ENCODE measurements at places on chromosomes 16 and 17.

GRCh38 chr16:8998108-8998507 lies 34.4 kb upstream of the USP7 start:
- DNase-seq, result no peak

DNA sequence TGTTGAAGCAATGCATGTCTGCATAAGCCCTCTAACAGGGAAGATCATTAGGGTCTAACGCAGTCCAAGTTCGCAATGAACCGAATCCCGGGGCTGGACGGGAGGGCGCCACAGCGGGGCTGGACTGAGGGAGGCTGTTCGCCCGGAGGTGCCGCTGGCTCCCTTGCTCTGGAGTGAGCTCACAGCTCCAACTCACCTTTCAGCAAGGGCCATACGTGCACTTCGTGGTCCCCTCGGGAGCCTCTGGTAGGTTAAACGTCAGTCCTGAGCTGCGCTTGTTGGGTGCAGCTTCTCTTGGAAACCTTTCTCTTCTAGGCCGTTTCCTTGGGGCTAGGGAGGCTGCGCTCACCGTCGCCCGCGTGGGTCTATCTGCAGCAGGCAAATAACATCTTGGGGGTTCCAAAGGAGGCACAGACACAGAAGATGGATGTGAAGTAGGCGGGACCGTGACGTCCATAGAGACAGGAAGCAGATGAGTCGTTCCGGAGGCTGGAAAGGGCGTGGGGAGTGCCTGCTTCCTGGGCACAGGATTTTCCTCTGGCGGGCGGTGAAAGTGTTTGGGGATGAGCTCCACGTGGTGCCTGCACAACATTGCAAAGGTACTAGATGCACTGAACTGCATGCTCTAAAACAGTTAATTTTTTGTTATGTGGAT lies 21.9 kb downstream of the ATP2C2 start:
- no peak for DNase-seq

- DNase-seq, result no peak
Measured at GRCh38 chr17:50800196-50800700, 32.9 kb upstream of the ANKRD40CL start.

GRCh38 chr17:29068818-29069217 lies 25.9 kb downstream of the PIPOX start:
- no peak for DNase-seq

GRCh38 chr17:82832881-82833475 lies 6.8 kb downstream of the ZNF750 start:
- no peak for DNase-seq

- peak; percentile 56 for DNase-seq
Measured at GRCh38 chr17:879546-880442, 97.6 kb downstream of the MRM3 start.

- DNase-seq, result no peak
Measured at GRCh38 chr16:50182441-50182840, 29.3 kb downstream of the TENT4B start.

DNA sequence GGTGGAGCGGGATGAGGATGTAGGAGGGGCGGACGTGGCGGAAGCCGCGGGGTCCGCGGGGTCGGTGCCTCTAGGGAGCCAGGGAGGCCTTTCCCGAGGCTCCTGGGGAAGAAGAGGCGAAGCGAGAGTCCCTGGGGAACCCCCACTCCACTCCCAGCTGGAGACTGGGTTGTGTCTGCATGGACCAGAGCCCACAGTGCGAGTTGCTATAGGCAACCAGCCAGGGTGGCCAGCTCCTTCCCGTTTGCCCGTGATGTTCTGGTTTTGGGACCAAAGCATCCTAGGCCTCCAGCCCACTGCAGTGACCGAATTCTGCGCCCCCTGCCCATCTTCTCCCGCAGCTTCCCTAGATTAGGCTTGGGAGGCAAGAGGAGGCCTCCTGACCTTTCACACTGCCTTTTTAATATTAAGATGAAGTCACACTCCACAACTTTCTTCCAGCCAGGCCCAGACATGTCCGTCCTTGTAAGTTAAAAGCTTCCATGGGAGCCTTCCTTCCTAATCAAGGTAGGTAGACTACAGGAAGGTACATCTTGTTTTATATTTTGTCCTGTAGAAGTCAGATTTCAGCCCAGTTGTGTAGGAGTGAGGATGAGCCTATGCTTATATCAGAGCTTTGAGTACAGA lies 469 bp downstream of the AMZ2 start:
- no peak for DNase-seq

- DNase-seq, result no peak
Measured at GRCh38 chr16:22093996-22094395, 1.7 kb downstream of the VWA3A start.

GRCh38 chr17:28221751-28222414 lies 97.1 kb upstream of the TMEM97 start:
- DNase-seq, result no peak

DNA sequence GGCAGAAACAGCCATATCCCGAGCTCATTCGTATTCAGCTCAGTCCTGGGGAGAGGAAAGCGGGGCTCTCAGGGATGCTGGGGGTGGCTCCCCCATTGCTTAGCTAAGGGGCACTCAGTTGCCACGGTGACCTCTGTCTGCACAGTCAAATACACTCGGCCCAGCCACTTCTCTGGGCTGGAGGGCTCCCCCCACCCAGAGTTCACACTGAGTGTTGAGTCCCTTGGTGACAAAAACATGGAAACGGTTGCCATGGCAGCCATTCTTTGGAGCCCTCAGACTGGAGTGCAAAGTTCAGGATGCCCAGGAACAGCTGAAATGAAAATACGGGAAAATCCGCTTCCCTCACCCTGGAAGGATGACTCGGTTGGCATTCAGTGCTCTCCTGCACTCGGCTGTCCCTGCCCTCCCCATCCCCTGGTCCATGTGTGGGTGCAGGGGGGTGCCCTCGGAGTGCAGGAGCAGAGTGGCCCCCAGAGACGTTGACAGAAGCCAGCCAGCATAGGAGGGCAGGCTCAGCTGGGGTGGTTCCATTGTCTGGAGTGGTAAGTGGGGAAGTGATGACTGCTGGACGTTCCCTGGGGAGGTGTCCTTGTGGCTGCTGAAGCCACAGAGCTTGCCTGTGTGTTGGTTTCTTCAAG lies 216.5 kb downstream of the NTN1 start:
- DNase-seq, result no peak

DNA sequence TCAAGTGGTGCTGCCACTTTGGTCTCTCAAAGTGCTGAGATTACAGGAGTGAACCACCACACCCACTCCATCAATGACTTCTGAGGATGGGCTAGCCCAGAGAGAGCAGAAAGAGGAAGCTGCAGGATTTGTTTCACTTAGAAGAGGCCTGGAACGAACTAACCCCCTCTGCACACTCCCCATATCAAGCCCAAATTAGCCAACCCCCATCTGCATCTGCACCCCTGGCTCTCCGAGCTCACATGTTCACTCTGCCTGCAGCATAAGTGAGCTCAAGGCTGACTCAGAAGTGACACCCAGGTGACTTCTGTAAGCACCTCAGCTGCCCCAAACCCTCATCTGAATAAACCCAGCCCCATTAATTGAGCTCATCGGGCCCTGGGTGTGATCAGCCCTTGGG lies 4.8 kb downstream of the SCNN1G start:
- DNase-seq, result no peak

- DNase-seq, result no peak
Measured at GRCh38 chr16:56583351-56584168, 5.8 kb upstream of the MT3 start.

DNA sequence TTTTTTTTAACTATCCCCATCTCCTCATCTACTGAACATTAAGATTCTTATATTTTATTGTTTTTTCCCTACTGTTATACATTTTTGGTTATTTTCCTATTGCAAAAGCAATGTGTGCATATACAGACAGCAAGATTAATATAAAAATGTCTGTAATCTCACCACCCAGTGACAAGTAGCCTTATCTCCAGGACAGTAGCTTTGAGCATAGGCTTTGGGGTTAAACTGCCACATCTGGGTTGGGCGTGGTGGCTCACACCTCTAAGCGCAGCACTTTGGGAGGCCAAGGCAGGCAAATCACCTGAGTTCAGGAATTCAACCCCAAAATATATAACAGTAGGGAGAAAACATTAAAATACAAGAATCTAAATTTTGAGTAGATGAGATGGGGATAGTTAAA lies 27.4 kb upstream of the SSTR2 start:
- no peak for DNase-seq

- no peak for DNase-seq
Measured at GRCh38 chr17:57687642-57688041, 57.5 kb downstream of the CCDC182 start.

- no peak for DNase-seq
Measured at GRCh38 chr17:61161615-61162134, 238.0 kb upstream of the TBX2 start.

GRCh38 chr16:87826798-87827587 lies 42.3 kb downstream of the SLC7A5 start:
- no peak for DNase-seq

DNA sequence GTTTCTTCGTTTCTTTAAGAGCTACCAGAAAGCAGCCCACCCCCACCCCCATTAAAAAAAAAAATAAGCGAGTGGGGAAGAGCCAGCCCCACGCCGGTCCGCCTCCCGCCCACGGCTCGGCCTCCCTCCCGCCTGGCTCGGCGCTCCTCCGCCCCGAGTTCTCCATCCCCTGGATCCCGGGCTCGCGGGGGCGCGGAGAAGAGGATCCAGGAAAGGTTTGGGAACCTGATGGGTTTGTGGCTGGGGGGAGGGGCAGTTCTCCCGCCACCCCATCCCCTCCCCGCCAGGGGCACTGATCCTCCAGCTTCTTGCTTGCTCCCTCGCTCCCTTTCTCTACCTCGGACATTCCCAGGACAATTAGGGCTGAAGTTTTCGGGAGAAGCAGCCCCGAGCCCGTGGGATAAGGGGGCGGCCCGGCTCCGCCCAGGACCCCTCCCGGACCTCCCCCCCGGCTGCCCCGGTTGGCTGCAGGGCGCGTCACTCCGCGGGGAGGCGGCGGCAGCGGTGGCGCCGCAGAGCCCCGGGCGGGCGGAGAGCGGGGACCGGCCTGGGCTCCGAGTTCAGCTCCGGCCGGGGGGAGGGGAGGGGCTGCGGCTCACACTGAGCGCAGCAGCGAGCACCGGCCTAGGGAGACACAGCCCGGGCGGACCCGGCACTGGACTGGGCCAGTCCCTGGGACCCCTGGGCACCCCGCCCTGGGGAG lies 1.0 kb upstream of the SALL1 start:
- no peak for DNase-seq

DNA sequence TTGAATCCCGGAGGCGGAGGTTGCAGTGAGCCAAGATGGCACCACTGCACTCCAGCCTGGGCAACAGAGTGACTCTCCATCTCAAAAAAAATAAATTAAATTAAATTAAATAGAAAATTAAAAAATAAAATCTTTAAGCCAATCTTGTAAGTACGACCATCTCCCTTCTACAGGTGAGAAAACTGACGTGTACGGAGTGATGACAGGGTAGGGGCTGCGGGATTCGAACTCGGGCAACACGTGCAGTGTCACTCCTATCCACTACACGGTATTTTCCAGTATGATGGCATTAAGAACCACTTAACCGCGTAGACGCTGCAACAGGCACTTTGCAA lies 762 bp downstream of the WDR59 start:
- no peak for DNase-seq

DNA sequence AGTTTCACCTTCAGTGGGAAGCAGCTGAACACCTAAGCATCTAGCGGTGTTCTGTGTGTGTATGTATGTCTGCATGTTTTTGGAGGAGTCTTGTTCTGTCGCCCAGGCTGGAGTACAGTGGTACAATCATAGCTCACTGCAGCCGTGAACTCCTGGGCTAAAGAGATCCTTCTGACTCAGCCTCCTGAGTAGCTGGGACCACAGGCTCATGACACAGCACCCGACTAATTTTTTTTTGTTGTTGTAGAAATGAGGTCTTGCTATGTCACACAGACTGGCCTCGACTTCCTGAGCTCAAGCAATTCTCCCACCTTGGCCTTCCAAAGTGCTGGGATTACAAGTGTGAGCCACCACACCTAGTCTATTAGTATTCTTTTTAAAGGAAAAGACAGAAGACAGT lies 30.2 kb upstream of the FAAP100 start:
- DNase-seq, result no peak

GRCh38 chr17:13273806-13274205 lies 256.0 kb upstream of the ELAC2 start:
- no peak for DNase-seq

DNA sequence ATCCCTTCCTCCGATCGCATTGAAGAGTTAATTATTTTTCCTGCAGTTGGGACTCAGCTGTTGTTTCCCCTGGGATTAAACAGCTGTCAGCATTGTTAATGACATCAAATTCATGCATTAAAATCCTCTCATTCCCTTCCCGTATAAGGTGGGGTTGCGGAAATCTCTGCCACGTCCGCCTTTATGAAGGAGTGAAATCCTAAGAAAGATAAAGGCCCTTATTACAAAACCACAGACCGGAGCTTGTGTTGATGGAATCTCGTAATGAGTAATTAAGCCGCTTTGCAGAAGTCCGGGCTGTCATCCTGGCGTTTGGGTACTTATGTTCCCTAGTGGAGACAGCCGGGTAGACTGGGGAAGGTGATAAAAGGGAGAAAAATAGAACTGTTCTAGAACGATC lies 627.6 kb downstream of the MAF start:
- no peak for DNase-seq

GRCh38 chr17:14442798-14443528 lies 142.1 kb downstream of the HS3ST3B1 start:
- DNase-seq, result no peak

GRCh38 chr17:9315360-9315759 lies 260.3 kb downstream of the STX8 start:
- DNase-seq, result no peak

- no peak for DNase-seq
Measured at GRCh38 chr17:7475764-7476422, 3.5 kb downstream of the ZBTB4 start.

GRCh38 chr17:36736201-36737156 lies 135.1 kb downstream of the MRM1 start:
- DNase-seq, result no peak

GRCh38 chr17:4142107-4142900 lies 526 bp downstream of the ZZEF1 start:
- DNase-seq, result peak; percentile 30

DNA sequence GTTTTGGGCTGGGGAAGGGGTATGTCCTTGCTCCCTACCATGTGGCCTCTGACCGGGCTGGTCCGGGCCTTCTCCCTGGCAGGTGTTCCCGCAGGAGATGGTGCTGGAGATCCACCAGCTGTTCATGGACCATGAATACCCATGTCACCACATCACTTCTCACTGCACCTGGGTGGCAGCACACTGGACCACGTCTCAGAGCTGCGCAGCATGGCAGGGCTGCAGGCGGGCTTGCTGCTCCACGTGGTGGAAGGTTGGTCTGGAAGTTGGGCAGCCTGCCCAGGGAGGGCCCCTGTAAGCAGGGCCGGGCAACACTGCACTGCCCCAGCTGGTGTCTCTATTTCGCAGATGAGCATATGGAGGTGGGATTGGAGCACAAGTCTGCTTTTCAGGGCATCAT lies 169.5 kb upstream of the ZNF267 start:
- DNase-seq, result no peak

GRCh38 chr16:14240219-14240843 lies 169.2 kb downstream of the MRTFB start:
- DNase-seq, result no peak

Measured in activated naive CD4-positive, alpha-beta T cell treated with anti-CD3 and anti-CD28 coated beads, Interleukin-2, amount 50 U/mL, for 72 hours (primary cell).